ENCODE measurements at places on chromosomes 16 and 17.

GRCh38 chr16:71626858-71627213 lies 852 bp downstream of the MARVELD3 start:
- DNase-seq, result no peak

GRCh38 chr17:28173801-28174200 lies 131.3 kb downstream of the NLK start:
- no peak for DNase-seq

DNA sequence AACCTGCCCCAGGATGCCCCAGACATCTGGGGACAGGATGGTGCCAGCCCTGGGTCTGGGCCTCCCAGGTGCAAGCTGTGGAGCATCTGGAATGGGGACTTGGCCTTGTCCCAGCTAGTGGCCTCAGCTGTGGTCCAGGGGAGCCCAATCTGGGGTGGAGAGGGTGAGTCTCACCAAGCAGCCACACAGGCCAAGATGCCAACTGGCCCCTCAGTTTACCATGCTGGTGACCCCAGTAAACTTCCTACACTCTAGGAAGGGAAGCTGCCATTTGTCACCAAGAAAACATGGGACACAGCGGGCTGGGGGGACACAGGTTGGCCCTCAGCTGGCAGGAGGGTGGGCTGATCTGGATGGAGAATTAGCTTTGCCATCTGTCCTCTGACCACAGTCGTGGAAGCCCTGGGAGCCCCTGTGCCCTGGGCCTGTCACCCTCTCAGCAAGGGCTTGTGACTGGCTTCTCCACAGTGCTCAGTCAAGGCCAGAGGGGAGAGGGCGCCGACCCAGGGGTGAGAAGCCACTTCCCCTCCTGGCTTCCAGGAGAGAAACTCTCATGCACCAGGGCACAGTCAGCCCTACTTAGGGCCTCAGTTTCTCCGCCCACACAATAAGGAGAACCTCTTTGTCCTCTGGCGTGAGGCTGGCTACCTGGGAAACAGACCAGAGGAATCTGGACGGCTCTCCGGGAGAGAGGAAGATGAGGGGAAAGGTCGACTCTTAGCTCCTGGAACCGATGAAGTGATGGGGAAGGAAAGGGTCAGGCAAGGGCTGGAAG lies 126.4 kb upstream of the SMURF2 start:
- no peak for DNase-seq

DNA sequence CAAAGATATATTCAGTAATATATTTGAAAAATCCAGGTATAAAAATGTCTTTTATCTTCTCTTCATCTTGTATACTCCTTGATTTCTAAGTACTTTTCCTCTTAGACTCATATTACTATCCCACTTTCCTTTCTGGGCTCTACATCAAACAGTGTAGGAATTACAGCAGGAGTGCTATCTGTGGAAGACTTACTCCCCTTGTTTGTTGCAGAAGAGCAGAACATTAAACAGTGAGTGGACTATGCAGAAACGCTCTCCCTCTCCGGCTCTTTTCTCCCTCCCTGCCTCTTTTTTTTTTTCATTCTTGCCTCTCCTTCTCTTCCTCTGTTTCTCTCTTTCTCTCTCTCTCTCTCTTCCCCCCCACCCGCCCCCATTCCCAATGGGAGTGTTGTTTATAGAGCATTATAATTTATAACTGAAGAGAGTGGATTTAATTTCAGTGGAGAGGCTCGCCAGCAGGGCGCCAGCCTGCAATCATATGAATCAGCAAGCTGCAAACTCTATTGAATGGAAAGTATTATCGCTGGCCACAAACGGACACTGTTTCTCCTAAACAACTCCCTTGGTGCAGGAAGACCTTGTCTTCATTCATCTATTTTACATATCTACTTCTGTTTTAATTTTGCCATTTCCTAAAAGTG lies 242.3 kb upstream of the TBX2 start:
- DNase-seq, result no peak

DNA sequence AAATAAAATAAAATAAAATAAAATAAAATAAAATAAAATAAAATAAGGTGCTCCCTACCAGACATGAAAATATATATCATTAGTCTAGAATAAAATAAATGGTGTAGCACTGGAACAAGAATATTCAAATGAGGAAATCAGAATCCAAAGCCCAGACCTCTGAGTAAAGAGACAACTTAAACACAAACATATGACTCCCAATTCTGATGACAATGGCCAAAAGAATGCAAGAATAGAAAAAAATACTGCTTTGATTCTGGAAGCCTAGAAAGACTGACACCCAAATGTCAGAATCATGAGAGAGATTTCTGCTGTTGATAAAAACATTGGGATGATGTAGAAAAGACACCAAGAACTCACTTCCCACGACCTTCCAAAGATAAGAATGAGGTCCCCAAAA lies 27.9 kb downstream of the MYOCD start:
- no peak for DNase-seq

DNA sequence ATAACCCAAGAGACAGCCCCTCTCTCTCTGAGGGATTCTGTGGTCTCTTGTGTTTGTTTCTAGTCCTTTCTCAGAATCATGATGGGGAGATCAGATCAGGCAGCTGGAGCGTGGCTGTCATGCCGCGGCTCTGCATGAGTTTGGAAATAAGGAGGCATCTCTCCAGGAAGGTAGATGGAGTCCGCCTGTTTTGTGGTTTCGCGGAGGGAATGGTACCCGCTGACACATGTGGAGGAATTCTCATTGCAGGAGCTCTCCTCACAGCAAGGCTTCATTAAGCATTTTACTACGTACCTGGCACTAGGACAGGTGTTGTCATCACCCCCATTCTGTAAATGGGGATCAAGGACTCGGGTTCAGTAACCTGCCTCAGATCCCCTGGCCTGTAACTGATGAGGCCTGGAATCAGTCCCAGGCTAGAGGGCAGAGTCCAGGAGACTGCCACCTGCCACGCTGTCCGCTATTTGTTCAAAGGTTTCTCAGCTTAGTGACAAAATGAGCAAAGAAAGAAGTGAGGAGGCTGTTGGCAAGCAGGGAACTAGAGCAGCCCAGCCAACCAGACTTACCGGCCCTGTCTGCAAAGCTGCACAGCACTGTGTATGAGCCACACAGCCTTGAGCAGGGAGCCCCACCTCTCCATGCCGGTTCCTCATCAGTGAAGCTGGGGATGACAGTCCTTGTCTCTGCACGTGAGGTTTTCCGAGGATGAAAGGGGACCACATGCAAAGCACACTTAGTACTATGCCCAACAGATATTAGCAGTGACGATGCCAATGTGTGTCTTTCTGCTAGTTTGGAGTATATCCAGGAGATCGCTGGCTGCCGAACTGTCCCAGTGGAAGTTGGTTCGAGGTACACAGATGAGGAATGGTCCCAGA lies 11.0 kb downstream of the KDM8 start:
- DNase-seq, result no peak

DNA sequence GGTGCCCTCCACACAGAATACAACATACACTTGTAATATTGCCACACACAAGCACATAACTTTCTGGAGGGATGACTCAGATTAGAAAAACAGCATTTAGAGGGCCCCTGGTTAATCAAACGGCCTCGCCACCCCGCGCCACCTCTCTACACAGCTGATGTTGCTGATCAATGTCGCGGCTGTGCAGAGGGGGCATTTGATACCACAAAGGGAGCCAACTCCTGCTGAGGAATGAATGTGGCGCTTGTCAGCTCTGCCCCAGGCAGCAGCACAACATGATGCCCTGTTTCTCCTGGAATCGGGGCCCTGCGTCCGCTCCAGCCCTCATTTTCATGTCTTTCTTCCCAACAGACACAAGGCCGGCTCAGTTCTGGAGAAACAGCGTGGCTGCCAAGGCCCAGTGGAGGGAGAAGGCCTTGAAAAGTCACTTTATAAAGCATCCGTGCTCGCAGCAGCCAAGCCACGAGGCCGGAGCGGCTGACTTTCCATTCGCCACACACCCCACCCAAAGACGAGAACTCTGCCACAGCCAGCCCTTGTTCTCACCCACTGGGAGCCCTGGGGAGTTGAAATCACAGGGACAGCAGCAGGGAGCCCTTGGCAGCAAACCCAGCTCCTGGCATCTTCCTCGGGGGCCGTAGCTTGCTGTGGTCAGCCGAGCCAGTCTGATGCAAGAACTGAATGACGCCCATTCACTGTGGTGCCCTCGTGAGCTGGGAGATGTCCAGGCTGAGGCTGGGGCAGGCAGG lies 65.6 kb downstream of the XYLT1 start:
- no peak for DNase-seq

- DNase-seq, result no peak
These were observed at the start of gene CHAD for GRCh38 chr17:50468304-50469207. TSS of gene CHAD (minus strand) at chr17:50468880. CDS start at chr17:50468813, 67 bp downstream.

GRCh38 chr16:52471650-52472370 lies 75.1 kb downstream of the TOX3 start:
- DNase-seq, result no peak

Data from activated CD4-positive, alpha-beta T cell treated with anti-CD3 and anti-CD28 coated beads for 4 hours (primary cell).